ENCODE measurements at places on chromosomes 13 and 19.

DNA sequence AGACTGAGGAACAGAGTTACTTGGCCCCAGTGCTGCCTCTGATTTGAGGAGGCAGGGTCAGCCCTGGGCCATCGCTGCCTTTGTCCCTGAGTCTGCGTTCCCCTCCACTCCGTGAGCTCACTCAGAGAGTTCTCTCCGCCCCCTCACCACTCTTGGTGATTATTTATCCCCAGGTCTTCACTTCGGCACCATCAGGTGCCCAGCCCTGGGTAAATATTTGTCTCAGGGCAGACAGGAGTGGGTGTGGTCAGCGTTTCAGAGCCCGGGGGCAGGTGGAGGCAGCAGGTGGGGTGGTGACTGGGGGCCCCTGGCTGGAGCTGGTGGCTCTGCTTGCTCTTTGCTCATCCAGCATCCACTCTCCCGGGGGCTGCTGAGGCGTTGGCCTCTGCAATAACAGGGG, 20.6 kb downstream of the PPP1R37 start:
- DNase-seq, result no peak

GRCh38 chr19:55641426-55642152, 787 bp downstream of the ZNF580 start:
- no peak for DNase-seq

- no peak for DNase-seq
Measured at GRCh38 chr19:38006361-38007045, 99.5 kb downstream of the SIPA1L3 start.

DNA sequence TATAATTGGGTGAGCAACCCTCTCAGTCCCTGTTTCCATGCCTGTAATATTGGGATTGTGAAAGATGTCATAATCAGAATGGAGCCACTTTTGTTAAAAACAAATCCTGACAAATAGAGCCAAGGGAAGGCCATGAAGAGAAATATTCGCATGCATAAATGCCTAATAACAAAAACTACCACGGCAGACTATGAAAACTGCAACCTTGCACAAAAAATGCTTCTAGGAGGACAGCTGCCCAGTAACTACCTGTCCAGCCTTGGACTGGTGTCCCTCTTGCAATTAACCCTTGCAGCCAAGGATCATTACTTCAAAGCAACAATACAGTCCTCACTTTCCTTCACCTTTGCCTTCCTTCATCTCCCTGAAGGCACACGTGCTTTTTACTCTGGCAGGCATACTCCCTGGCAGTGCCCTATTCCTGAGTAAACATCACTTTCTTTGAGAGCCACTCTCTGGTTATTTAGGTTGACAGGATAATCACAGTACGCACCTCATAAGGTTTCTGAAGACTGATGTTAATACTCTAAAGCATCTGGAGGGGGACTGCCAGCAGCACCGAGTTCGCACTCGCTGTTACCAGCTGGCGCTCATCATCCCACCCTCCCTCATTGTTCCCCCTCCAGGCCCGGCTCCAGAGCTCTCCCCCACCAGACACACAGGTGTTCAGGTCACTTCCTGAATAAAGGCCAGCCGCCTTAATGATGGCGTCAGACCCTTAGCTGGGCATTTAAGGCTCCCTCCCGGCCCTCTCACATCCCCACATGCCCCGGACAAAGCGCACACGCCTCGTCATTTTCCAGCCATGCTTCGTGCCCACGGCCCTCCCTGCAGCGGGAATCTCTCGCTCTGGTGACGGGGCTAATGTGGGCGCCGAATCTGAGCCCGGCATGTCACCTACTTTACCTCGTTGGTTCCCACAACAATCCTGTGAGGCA, 57.3 kb downstream of the CDADC1 start:
- no peak for DNase-seq

GRCh38 chr19:2575734-2576481, 100.0 kb downstream of the GADD45B start:
- no peak for DNase-seq

GRCh38 chr13:94612050-94612449, 10.4 kb downstream of the GPR180 start:
- no peak for DNase-seq

DNA sequence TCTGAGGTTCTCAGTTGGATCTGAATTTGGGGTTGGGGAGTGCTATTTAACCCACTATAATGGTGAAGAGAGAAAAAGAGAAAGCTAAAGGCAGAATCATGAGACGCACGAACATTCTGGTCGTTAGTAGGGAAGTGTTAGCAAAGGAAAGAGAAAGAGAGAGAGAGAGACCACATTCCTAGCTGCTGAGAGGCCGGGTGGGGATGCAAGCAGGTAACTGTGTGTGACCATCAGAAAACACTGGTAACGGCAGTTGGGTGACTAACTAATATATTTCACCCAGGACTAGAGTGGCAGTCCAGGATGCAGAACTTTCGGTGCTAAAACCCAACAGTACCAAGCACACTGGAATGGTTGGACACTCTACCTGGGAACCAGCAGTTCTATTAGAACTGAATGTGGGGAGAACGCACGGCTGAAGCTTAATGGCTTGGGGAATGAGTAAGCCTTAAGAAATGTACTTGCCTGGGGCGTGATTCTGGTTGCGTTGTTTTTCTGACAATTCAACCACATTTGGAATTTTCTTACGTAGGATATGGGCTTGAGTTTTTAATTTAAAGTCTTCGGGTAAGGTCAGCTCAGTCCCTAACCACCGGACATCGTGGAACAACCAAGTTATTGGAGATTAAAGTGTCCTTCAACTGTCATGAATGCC, 130.2 kb downstream of the DNAJC15 start:
- DNase-seq, result no peak

All from activated T-cell treated with anti-CD3 and anti-CD28 coated beads for 1 hour (primary cell).